ENCODE measurements at places on chromosomes 7 and 10. TPM values are rescaled to one million over a fixed set of nuclear protein-coding genes. Genes with fewer than 3 reads are reported as not detected.

DNA sequence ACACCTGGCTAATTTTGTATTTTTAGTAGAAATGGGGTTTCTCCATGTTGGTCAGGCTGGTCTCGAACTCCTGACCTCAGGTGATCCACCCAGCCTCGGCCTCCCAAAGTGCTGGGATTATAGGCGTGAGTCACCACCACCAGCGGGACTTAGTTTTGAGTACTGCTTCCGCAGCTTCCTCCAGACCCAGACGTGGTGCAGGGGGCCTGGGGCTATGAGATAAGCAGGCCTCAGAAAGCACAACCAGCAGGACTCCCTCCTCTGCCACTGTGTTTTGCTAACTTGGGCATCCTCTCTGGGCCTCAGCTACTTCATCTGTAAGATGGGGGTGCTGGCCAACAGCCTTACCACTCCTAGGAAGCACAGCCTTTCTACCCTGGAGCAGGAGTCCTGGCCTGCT lies 37.8 kb downstream of the GOLGA7B start:
- peaks cover 7% of the 10 kb centered on the region for H3K4me1 ChIP-seq
- no peak overlapping the region for H3K4me3 ChIP-seq
- no peaks in the 10 kb centered on the region for H3K36me3 ChIP-seq
- H3K27ac ChIP-seq = no peak overlapping the region

DNA sequence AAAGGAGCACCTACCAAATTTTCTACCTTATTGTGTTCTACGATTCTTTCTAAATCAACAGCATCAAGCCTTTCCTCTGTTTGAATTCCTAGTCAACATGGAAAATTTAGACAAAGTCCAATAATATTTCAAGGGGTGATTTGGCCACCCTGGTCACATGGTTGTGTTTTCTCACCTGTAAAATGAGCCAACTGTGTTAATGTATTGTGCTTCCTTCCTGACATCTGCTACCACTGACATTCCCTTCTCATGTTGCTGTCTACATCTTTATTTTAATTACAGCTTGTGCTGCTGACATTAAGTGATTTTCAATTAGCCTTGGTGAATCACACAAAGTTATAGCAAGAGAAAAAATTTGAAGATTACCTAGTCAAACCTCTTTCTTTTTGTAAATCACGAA lies 83.0 kb upstream of the NPSR1 start:
- H3K27me3 ChIP-seq = no peaks in the 10 kb centered on the region
- H3K4me1 ChIP-seq = no peaks in the 10 kb centered on the region
- no peaks in the 10 kb centered on the region for H3K36me3 ChIP-seq
- H3K4me3 ChIP-seq = no peak overlapping the region

GRCh38 chr7:132066761-132067171 lies 509.5 kb downstream of the PLXNA4 start:
- peaks cover 15% of the 10 kb centered on the region for H3K4me1 ChIP-seq
- H3K27ac ChIP-seq = no peak overlapping the region
- no peaks in the 10 kb centered on the region for H3K36me3 ChIP-seq
- no peak for DNase-seq

- no peak for DNase-seq
- H3K36me3 ChIP-seq = no peaks in the 10 kb centered on the region
- no peaks in the 10 kb centered on the region for H3K4me1 ChIP-seq
- H3K27ac ChIP-seq = no peak overlapping the region
- no peak overlapping the region for H3K4me3 ChIP-seq
Measured at GRCh38 chr7:14843755-14844154, 58.8 kb downstream of the DGKB start.

DNA sequence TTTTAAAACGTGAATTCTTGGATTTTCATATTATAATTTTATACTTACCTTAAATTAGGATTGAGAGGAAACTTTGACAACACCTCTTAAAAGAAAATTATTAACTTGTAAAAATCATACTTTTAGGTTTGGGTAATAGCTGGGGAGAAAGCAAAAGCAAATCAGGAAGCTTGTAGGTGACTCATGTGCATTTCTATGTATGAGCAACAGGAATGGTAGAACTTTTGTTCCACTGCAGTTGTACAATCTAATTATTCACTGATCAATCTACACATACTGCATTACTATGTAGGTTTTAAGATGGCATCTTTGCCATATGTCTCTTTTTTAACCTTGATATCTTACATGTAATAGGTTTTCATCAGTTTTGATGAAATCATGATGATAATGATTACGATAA lies 223.2 kb downstream of the PRKG1 start:
- peak; percentile 7 for DNase-seq
- H3K27me3 ChIP-seq = no peaks in the 10 kb centered on the region
- no peaks in the 10 kb centered on the region for H3K4me1 ChIP-seq
- H3K4me3 ChIP-seq = no peak overlapping the region

DNA sequence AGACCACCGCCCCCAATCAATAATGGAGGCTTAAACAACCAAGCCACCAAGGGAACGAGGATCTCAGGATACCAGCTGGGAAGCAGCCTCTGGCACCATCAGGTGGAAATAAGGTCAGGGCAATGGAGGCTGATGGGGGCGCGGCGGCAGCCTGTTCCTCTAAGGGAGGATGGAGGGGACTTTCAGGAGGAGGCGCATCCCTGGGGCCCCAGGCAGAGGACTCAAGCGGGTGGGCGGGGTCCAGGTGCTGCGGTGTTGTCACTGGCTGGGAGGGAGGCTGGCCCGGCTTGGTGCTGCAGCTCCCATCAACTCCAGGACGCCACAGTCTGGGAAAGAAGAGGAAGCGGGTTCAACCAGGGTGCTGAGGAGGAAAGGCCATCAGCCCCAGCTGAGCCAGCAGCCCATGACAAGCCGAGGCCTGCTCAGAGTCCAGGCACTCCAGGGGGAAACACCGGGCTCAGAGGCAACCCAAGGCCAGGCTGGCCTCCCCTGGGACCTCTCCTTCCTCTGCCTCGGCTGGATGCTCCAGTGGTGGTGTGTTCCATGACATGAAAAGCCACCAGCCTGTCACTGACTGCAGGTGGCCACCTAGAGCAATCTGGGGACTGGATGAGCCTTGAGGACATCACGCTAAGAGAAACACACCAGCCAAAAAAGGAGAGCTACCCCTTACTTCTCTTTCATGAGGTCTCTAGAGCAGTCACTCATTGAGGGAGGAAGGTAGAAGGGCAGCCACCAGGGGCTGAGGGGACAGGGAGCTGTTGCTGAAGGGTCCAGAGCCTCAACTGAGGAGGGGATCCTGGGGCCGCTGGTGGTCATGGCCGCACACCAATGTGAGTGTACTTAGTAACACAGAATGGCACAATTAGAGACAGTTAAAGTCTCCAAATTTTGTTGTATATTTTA lies 4.6 kb downstream of the GIGYF1 start:
- H3K4me3 ChIP-seq = no peak overlapping the region
- H3K36me3 ChIP-seq = peaks cover 3% of the 10 kb centered on the region
- no peak overlapping the region for H3K27ac ChIP-seq
- DNase-seq = no peak
- H3K4me1 ChIP-seq = peaks cover 15% of the 10 kb centered on the region
- no peaks in the 10 kb centered on the region for H3K27me3 ChIP-seq

Gene HOXA10
- 27.6 TPM for total RNA-seq

DNA sequence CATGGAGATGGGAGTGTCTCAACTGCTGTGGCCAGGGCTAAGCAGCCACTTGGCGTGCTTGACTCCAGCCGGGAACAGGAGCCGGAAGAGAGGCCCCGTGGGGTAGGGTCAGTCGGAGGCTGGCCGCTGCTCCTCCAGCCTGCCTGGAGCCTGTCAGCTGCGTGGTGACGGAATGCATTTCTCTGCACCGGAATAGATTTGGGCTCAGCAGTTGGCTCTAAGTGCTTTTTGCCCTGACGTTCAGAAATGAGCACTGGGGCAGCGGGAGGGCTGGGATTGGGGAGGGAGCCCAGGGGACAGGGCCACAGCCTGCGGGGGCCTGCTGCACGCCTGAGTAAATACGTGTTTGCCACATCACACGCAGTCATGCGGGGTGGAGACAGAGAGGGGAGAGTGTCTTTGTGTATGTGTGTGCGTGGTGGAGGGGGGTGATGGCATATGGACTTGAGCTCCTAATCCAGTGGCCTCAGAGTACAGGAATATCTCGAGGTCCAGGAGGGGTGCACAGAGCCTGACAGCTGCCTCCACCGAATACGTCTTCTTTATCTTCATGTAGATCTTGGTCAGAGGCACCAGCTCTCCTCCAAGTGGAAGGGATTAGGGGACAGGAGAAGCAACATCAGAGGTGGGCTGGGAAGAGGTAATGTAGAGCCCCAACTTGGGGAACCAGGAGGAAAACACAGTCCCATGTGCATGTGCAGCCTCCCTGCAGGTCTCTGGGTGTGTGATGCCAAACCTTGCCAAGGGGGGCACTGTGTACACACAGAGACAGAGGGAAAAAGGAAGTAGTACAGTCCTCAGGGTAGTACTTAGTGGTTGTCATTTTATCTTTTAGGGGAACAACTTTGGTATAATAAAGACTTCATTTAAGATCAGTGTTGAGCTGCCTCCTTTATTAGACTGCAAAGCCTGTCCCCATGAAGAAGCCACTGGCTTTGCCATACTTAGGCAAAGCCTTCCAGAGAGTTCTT lies 151.4 kb downstream of the CDH23 start:
- no peak overlapping the region for H3K4me3 ChIP-seq
- DNase-seq = no peak
- no peaks in the 10 kb centered on the region for H3K4me1 ChIP-seq
- peaks cover 6% of the 10 kb centered on the region for H3K27me3 ChIP-seq

GRCh38 chr10:11451640-11452260 lies 159.7 kb downstream of the USP6NL start:
- H3K4me3 ChIP-seq = no peak overlapping the region
- H3K27me3 ChIP-seq = peaks cover 5% of the 10 kb centered on the region
- DNase-seq = no peak
- H3K36me3 ChIP-seq = no peaks in the 10 kb centered on the region

DNA sequence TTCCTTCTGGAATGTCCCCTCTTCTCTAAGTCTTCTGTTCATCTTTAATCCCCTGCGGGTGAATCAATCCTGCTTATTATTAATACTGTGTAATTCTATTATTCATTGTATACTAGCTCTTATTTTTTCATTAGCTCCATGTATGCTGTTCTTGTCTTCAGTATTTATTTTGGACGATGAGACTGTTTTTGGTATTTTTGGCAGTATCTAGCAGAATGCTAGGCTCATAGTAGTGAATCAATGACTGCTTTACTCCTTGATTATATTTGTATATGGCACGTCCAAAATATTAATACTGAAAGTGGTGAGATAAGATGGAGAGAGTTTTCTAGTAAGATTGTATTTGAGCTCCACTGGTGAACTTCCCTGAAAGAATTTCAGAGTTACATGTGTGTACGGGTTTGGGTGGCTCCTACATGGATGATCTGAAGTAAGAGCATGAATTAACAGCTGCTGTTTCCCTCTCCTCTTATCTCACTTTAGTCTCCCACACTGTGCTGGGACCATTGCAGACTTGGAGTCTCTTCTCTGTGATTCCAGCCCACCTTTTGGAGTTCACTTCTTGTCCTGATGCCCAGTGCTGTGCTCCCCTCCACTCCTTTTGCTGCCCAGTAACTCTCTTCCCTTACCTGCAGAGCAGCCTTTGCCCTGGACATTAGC lies 226.0 kb downstream of the CDK14 start:
- DNase-seq = no peak
- H3K4me3 ChIP-seq = no peak overlapping the region
- H3K27ac ChIP-seq = no peak overlapping the region
- peaks cover 26% of the 10 kb centered on the region for H3K4me1 ChIP-seq
- no peaks in the 10 kb centered on the region for H3K27me3 ChIP-seq

- peaks cover 24% of the 10 kb centered on the region for H3K27me3 ChIP-seq
- H3K4me3 ChIP-seq = no peak overlapping the region
- no peaks in the 10 kb centered on the region for H3K36me3 ChIP-seq
- no peaks in the 10 kb centered on the region for H3K4me1 ChIP-seq
- no peak for DNase-seq
Measured at GRCh38 chr10:88966797-88967196, 14.2 kb upstream of the ACTA2 start.

Gene CRYGN
- total RNA-seq = not detected

Gene PSMG3
- total RNA-seq = 25.5 TPM

DNA sequence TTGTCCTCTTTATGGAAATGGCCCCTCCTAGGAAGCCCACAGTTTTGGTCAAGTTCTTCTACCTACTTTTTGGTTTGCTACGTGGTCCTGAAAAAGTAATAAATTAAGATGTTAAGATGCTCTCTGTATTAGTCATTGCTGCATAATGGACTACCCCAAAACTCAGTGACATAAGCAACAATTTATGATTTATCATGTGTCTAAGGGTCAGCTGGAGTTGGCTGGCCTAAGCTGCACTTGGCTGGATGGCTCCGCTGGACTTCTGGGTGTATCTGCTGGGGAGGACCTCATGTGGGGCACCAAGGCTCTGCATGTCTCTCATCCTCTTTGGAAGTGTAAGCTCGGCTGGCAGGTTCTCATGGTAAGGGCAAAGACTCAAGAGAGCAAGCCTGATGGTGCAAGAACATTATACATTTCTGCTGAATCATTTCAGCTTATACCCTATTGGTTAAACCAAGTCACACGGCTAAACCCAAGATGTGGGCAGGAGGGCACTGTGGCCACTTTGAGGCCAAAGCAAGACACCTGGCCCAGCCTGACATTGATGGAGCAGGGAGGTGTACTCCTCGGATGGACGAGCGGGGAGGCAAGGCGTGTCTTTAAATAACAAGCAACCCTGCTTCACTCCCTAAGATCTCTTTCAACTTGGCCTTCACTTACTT lies 47.7 kb downstream of the TBXAS1 start:
- H3K4me3 ChIP-seq = no peak overlapping the region
- no peak for DNase-seq
- no peak overlapping the region for H3K27ac ChIP-seq
- peaks cover 6% of the 10 kb centered on the region for H3K4me1 ChIP-seq
- no peaks in the 10 kb centered on the region for H3K36me3 ChIP-seq
- H3K27me3 ChIP-seq = no peaks in the 10 kb centered on the region

DNA sequence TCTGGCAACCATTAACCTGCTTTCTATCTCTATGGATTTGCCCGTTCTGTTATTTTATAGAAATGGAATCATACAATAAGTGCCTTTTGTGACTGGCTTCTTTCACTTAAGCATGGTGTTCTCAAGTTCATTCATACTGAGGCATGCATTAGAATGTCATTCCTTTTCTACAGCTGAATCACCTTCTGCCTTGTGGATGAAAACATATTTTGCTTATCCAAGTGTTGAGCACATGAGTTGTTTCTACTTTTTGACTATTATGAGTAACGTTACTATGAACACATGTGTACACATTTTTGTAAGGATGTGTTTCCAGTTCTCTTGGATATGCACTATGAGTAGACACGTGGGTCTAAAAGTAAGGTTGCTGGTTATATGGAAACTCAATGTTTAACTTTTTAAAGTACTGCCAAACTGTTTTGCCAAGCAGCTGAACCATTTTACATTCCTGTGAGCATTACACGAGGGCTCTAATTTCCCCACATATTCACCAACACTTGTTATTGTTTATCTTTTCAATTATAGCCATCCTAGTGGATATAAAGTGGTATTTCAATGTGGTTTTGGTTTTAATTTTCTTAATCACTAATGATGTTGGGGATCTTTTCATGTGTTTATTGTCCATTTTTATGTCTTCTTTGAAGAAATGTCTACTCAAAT lies 241.3 kb downstream of the FANK1 start:
- no peaks in the 10 kb centered on the region for H3K4me1 ChIP-seq
- H3K36me3 ChIP-seq = no peaks in the 10 kb centered on the region
- no peak overlapping the region for H3K27ac ChIP-seq
- DNase-seq = no peak
